ENCODE measurements at places on chromosomes 6 and 20.

- no peaks in the 10 kb centered on the region for H3K4me1 ChIP-seq
- H3K4me3 ChIP-seq = no peak overlapping the region
- H3K36me3 ChIP-seq = no peaks in the 10 kb centered on the region
- no peak for DNase-seq
- no peak overlapping the region for H3K27ac ChIP-seq
- no peaks in the 10 kb centered on the region for H3K27me3 ChIP-seq
Observed at GRCh38 chr6:24307881-24308280, 50.0 kb downstream of the DCDC2 start.

DNA sequence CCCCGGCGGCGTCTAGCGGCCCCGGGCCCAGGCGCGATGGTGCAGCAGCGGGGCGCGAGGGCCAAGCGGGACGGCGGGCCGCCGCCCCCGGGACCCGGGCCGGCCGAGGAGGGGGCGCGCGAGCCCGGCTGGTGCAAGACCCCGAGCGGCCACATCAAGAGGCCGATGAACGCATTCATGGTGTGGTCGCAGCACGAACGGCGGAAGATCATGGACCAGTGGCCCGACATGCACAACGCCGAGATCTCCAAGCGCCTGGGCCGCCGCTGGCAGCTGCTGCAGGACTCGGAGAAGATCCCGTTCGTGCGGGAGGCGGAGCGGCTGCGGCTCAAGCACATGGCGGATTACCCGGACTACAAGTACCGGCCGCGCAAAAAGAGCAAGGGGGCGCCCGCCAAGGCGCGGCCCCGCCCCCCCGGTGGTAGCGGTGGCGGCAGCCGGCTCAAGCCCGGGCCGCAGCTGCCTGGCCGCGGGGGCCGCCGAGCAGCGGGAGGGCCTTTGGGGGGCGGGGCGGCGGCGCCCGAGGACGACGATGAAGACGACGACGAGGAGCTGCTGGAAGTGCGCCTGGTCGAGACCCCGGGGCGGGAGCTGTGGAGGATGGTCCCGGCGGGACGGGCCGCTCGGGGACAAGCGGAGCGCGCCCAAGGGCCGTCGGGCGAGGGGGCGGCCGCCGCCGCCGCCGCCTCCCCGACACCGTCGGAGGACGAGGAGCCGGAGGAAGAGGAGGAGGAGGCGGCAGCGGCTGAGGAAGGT lies 715 bp downstream of the SOX12 start:
- no peaks in the 10 kb centered on the region for H3K36me3 ChIP-seq
- H3K4me1 ChIP-seq = peaks cover 13% of the 10 kb centered on the region
- peaks cover 14% of the 10 kb centered on the region for H3K27me3 ChIP-seq
- H3K4me3 ChIP-seq = peak overlapping the region; percentile 72
- peak; percentile 94 for DNase-seq
- peak overlapping the region; percentile 96 for H3K27ac ChIP-seq

DNA sequence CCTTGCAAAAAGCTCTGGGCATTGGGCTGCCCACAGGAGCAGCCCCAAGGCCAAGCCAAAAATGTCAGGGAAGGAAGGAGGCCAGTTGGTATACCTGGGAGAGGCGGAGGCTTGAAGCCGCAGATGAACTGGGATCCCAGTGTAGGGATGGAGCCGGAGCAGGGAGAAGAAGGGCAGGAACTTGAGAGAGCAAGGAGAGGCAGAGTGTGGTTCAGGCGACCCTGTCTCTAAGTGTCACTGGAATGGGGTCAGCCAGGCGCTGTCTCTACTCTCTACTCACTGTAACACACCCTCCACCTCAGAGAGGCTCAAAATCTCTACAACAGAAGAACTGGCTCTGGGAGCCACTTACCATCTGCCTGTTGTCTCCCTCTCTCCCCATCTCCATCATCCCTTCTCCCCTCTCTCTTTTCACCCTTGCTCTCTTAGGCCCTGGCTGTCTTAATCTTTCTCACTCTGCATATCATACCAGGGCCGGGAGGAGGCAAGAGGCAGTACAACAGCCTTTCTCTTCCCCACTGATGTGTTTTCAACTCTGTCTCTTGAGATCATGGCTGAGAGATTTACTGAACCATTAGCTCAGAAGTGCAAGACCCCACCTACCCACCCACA lies 93.3 kb downstream of the CRYBG1 start:
- H3K27me3 ChIP-seq = no peaks in the 10 kb centered on the region
- no peak for DNase-seq
- H3K36me3 ChIP-seq = no peaks in the 10 kb centered on the region
- no peaks in the 10 kb centered on the region for H3K4me1 ChIP-seq

DNA sequence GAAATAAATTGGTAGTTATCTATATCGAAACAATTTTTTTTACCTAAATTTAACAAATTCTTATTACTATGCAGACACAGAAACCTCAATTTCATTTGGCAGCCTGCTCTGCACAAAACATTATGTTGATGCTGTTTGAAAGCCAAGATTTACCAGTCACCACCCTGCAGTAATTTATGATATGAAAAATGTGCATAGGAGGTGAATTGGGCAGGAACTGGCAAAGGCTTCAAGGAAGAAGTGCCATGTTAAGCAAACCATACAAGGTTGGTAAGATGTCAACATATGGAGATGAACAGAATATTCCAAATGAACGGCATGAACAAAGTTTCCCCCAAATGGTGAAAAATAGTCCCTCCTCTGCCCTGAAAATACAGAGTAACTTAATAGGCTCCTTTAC lies 54.2 kb upstream of the TAB2 start:
- no peak overlapping the region for H3K4me3 ChIP-seq
- no peak overlapping the region for H3K27ac ChIP-seq
- H3K36me3 ChIP-seq = no peaks in the 10 kb centered on the region
- H3K27me3 ChIP-seq = no peaks in the 10 kb centered on the region

All from spleen (tissue), 13 donors.